ENCODE measurements at places on chromosomes 13 and 19.

- DNase-seq, result no peak
These were observed 23.6 kb downstream of the CACNG6 start for GRCh38 chr19:54014920-54015560.

DNA sequence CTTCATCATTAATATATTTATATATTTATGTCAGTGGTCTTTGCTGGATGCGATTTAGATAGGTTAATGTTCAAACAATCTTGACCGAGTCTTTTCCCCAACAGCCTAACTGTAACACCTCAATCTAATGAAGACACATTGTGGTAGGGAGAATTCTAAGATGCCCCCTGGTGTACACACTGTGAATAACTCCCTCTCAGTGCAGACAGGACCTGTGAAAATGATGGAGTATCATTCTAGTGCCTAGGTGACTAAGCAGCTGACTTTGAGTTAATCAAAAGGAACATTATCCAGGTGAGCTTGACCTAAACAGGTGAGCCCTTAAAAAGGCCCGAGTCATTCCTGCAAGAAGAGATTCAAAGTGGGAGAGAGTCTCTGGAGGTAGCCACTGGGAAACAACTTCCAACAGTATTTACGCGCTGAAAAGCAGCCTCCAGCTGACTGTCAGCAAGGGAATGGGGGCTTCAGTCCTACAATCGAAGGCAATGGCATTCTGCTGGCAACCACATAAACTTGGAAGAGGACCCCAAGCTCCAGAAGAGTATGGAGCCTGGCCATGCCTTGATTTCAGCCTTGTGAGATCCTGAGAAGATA, 28.0 kb upstream of the KBTBD7 start:
- peak; percentile 11 for DNase-seq

GRCh38 chr13:32669030-32669646, 82.9 kb downstream of the PDS5B start:
- DNase-seq, result no peak

- DNase-seq, result no peak
These were observed 27.5 kb downstream of the SLC7A9 start for GRCh38 chr19:32842061-32842460.

DNA sequence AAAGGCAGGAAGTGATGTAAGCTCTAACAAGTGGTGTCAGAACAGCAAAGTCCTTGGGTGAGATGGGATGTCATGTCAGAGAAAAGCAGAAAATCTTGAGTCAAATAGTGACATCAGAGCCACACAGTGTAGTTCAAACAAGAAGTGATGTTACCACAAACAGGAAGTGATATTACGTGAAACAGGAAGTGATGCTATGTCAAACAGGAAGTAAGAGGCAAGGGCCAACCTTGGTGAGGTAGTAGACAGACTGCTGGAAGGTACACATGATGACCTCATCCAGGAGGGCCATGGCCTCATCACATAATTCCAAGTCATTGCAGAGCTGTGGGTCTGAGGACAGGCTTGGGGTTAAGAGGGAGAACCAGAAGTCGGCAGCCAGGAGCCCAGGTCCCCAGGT, 7.0 kb upstream of the MAMSTR start:
- DNase-seq, result no peak

DNA sequence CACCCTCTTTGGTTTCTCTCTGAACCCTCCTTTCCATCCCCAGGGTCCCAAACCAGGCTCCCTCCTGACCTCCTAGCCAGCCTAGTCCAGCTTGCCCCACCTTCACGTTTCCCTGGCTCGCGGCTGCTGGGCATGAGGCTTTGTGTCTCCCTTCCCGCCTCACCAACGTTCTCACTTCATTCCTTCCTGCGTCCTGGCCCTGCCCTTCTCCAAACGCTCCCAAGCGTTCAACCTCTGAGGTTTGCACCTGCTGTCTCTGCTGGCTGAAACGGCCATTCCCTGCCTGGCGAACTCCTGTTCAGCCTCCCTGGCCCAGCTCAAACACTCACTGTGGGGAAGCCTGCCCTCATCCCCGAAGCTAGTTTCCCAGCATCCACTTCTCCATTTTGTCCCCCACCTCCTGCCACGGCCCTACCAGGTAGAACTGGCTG, 12.4 kb downstream of the EPS8L1 start:
- DNase-seq, result no peak

- DNase-seq, result no peak
These were observed 79.7 kb downstream of the EFNB2 start for GRCh38 chr13:106455777-106456176.

- DNase-seq, result no peak
These were observed 1.2 kb upstream of the GPX4 start for GRCh38 chr19:1102407-1103131.
